Fibroblast of pulmonary artery (primary cell): ENCODE measurements at places on chromosomes 2 and 18.

- no peak for DNase-seq
These were observed 1041.2 kb upstream of the CELF4 start for GRCh38 chr18:38606841-38607240.

DNA sequence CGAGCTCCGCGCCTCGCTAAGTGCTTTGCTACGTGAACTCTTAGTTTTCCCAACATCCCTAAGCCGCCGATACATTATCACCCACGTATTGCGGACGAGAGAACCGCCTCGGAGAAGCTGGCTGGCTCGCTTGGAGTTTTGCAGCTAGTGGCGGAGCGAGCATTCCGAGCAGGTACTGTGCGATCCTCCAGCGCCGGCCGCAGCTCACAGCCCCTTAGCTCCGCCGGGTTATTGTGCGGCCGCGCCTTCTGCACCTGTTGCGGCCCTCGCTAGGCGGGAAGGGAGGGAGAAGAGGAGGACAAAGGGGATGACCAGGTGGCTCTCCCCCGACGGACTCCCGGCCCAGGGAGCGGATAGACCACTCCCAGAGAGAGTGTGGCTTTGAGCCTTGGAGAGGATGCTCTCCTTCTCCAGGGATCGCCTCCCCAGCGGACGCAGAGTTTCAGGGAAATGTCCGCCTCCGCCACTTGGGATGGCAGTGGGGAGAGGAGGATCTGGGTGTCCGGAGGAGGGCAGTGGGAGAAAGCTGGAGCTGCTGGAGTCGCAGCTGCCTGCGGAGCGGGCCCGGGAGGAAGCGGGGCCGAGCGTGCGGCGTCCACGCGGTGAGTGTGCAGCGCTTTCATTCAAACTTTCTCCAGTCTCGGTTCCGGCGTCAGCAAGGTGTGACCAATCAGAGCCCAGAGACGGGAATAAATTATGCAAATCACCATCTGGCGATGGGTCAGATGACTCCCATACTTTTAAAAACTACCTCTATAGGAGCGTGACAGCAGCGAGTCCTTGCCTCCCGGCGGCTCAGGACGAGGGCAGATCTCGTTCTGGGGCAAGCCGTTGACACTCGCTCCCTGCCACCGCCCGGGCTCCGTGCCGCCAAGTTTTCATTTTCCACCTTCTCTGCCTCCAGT is at the start of gene LIPG:
TSS of gene LIPG (plus strand) at position 769 of the 905 bp plus-strand sequence. CDS start 252 bp downstream, outside the sequence.
- DNase-seq: peak; percentile 97

DNA sequence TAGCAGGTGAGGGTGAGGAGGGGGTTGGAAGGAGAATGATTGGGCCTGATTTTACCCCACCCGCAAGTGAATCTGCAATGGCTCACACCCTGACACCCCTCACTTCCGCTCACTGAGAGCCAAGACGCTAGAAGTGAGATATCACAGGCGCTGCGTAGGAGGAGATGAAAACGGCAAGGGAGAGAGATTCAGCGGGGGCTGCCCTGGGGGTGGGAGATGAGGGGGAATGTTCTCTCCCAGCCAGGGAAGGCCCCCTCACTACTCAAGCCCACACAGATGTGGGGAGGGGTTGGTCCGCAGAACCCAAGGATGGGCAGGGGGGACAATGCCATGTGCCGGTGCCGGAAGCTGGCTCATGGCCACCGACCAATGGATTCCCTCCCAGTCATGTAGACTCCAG is 32.9 kb downstream of the LOXHD1 start:
- no peak for DNase-seq

DNA sequence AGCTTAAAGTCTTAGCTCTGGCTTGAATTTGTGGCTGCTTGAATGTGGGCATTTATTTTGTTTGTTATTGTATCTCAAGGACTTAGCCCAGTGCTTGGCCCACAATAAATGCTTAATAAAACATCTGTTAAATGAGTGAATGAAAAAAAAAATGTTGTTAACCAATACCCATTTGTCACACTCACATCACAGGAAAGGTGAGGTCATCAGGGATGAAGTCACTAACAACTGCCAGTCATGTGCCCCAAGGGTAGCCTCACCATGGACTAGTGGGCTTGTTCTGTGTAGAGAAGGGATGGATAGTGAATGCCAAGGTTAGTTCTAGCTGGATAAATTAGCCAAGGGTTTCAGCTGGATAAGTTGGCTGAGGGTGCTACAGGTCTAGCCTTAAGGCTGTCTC is 3.0 kb downstream of the NRBP1 start:
- peak; percentile 52 for DNase-seq

DNA sequence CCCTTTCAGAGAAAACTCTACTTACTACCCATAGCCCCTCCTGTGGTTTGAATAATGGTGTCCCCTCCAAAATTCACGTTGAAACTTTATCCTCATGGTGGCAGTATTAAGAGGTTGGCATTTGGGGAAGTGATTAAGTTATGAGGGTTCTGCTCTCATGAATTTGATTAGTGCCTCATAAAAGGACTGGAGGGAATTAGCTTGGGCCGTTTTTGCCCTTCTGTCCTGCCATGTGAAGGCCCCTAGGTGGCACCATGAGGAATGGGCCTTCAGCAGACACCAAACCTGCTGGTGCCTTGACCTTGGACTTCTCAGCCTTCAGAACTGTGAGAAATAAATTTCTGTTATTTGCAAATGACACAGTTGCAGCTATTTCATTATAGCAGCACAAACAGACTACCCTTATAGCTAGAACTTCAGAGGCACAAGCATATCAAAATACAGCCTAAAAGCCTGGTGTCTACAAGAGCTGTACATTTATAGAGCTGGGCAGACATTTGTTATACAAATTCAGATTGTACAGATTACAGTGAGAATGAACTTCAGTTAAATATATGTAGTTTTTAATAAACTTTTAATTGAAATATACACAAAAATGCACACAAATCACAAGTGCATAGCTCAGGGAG is 2.6 kb upstream of the PTPN2 start:
- peak; percentile 24 for DNase-seq

GRCh38 chr2:231549446-231550239 is 19.4 kb upstream of the NMUR1 start:
- DNase-seq: no peak

GRCh38 chr18:9021458-9021857 is 81.0 kb upstream of the NDUFV2 start:
- no peak for DNase-seq
